NCI-H1694 treated with DMSO at 0.1 percent for 48 hours (cell line): ENCODE measurements at places on chromosomes 6 and 20.

DNA sequence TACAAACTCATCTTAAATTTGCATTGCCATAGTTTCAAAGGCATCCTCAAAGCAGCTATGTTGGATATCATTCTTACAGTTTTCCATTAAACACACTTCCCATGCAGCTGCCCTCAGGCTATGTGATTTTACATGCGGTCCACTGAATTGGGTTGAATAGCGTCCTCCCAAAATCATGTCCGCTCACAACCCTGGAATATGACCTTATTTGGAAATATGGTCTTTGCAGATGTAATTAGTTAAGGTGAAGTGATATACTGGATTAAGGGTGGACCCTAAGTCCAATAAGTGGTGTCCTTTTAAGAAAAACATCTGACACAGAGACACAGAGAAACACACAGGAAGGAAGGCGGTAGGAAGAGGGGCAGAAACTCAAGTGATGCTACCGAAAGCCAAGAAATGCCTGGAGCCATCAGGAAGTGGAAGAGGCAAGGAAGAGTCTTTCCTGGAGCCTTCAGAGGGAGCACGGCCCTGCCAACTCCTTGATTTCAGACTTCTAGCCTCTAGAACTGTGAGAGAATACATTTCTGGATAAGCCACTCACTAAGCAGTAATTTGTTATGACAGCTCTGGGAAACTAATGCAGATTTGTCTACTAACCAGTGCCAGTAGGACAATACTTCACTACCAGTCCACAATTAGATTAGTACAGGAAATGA is 42.7 kb upstream of the NHSL1 start:
- no peak for DNase-seq

DNA sequence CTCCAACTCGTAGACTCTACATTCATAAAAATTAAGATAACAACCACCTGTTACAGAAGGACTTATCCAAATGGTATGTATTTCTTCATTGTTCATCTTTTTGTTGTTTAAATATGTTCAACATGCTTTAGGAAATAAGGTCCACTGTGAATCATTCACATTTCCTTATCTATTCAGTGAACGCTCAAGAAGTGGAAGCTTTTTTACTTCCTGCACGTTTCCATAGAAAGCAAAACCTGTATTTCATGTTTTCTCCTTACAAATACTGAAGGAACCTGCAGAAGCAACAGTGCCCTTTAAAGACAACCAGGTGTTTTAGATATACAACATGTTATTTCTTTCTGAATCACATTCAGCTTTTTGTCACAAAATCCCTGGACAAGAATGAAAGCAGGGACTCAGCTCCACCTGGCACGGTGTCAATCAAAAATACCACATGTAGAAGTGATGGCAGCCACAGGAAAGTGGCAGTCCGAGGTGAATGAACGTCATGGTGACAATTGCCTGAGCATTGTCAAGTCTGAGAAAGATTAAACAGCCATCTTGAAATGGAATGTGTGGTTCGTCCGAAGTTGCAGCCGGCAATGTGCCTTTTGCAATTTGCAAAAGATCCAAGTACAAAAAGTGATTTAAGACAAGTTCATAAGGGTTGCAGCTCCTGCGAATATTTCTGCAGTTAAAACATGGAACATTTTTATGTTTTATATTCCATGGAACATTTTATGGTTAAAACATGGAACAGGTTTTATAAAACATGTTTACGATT is 66.7 kb upstream of the RIPOR2 start:
- no peak for DNase-seq

- no peak for DNase-seq
Observed at GRCh38 chr6:14789996-14790395, 455.9 kb upstream of the JARID2 start.

DNA sequence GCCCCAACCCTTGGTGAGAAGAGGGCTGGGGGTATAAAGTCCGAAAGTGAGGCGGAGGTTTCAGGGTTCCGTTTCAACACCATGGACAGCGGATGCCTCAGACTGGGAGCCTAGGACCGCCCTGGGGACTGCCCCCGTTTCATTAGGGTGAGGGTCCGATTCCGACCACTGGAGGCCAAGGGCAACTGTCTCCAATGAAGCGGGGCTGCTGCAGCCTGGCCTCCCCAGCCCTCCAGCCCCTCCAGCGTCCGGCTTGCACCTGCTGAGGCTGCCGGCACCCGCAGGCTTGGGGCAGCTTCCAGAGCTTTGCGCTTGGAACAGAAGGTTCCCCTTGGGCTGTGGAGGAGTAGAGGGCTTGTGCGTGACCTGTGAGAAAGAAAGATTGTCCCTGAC is 39.9 kb downstream of the YTHDF1 start:
- DNase-seq: no peak

- no peak for DNase-seq
Observed at GRCh38 chr6:43378631-43379030, 9.2 kb upstream of the ZNF318 start.

DNA sequence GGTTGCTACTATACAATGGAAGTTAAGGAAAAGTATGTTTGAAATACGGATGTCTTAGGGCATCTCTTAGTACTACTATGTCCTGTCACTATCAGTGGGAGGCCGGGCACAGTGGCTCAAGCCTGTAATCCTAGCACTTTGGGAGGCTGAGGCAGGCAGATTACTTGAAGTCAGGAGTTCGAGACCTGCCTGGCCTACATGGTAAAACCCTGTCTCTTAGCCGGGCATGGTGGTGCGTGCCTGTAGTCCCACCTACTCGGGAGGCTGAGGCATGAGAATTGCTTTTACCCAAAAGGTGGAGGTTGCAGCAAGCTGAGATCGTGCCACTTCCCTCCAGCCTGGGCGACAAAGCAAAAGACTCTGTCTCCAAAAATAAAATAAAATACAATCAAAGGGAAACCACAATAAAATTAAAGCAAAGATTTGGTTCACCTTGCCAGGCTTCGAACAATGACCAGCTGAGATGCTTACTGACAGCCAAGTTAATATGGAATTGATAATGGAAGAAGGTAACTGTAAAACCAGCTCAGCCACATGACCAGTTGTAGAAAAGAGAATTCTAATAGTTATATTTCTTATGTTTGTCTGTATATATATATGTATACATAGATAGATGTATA is 6.5 kb downstream of the CD24 start:
- DNase-seq: no peak

DNA sequence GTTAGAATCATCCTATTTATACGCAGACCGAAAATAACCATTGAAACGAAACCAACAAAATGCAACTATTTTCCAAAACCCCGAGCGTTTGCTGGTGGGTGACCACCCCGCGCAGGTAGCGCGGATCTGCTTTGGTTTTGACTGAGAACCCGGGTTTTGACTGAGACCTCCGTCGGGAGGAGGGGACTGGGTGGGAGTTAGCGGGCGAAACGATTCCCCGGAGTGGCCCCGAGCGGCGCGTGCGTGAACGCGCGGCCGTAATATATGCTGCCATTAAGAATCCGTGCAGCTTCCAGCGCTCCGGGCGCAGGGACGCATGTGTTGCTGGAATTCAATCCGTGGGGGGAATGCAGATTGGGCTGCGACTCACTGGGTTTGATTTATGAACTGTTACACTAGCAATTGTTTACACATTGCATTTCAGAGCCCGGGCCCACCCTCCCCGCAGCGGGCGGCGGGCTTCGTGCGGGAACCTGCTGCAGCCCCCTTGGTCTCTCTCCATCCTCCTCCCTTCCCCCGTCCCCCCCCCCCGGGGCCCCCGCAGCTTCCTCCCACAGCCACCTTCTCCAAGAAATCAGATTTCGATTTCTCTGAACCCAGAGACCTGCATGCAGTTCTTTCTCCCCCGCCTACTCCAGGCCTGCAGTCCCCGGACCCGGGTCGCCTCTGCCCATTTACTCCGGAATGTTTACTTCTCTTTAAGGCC is 9.9 kb downstream of the NRN1 start:
- no peak for DNase-seq

DNA sequence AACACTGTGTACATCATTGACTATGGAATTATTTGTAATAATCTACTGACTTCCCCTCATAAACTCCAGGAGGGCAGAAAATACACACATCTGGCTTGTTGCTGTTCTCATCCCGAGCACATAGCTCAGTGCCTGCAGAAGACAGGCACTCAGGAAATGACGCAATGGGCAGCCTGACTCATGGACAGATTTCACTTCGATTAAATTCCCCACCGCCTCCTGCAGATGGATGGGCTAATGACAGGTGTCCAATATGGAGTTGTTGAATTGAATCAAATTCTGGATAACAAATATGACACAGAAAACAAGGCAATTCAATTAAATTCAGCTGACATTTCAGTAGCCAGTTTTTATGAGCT is 9.1 kb downstream of the ANKRD60 start:
- DNase-seq: no peak

GRCh38 chr20:52076164-52076563 is 115.4 kb downstream of the ZFP64 start:
- DNase-seq: peak; percentile 1

GRCh38 chr6:123967905-123968304 is 164.2 kb downstream of the NKAIN2 start:
- no peak for DNase-seq

- no peak for DNase-seq
Observed at GRCh38 chr20:62732842-62733525, 24.3 kb downstream of the NTSR1 start.

- peak; percentile 34 for DNase-seq
Observed at GRCh38 chr6:128525406-128525805, 5.0 kb upstream of the PTPRK start.

GRCh38 chr20:56628873-56629463 is at the start of gene TFAP2C:
TFAP2C (plus strand) TSS chr20:56629306; CDS start chr20:56629545, 239 bp downstream.
- no peak for DNase-seq

GRCh38 chr6:36094753-36095496 is 35.4 kb upstream of the MAPK13 start:
- peak; percentile 59 for DNase-seq

GRCh38 chr20:15440049-15440820 is 1102.8 kb upstream of the FLRT3 start:
- DNase-seq: no peak

DNA sequence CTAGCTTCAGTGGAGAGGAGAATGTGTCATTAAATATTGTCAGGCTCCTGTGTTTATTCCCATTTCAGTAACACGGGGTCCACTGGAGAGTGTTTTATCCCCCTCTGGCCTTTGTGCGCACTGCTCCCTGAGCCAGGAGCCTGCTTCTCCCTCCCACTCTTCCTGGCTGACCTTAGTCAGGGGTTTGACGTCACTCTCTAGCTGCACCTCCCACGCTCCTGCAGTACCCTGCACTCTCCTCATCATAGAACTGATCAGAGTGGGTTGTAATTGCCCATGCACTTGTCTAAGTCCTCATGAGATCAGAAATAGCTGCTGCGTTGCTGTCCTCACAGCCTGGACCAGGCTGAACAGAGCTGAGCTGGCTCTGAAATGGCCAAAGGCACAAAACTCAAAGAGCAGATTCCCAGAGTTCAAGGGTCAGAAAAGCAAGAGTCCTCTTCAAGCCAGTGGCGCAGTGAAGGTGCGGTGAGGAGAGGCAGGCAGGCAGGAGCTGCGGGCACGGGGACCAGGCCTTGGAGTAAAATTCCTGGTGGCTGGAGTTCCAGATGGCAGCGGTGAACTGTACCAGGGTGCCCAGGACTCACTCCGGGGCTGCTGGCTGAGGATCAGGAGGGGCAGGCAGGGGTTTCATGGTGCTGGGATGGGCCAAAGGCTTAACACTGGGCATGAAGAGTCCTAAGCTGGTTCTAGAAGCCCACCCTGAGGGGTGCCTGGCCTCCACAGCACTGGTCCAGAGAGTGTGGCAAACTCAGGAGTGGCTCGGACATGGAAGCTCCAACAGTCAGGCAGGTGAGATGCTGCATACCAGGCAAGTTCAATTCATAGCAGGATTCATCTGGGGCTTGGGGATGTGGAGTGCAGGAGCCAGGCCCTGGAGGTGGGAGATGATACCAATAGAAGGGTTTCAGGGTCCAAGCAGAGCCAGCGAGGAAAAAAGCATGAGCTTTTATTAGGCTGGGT is 170.9 kb downstream of the SCP2D1 start:
- no peak for DNase-seq

GRCh38 chr6:144066741-144067484 is 28.5 kb downstream of the SF3B5 start:
- no peak for DNase-seq

- DNase-seq: no peak
Observed at GRCh38 chr6:32692019-32692418, 25.6 kb upstream of the HLA-DQB1 start.

- no peak for DNase-seq
Observed at GRCh38 chr6:18078866-18079265, 43.6 kb downstream of the NHLRC1 start.

DNA sequence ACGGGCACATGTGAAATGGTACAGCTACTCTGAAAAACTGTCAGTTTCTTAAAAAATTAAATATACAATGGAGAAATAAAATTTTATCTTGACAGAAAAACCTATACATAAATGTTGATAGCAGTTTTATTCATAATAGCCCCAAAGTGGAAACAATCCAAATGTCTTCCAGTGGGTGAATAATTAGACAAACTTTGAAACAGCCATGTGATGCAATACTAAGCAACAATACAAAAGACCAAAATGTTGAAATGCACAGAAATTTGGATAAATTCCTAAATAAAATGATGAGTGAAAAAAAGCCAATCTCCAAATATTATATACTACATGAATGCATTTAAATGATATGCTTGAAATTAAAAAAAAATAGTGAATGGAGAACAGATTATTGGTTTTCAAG is 523.1 kb downstream of the HTR1B start:
- no peak for DNase-seq

DNA sequence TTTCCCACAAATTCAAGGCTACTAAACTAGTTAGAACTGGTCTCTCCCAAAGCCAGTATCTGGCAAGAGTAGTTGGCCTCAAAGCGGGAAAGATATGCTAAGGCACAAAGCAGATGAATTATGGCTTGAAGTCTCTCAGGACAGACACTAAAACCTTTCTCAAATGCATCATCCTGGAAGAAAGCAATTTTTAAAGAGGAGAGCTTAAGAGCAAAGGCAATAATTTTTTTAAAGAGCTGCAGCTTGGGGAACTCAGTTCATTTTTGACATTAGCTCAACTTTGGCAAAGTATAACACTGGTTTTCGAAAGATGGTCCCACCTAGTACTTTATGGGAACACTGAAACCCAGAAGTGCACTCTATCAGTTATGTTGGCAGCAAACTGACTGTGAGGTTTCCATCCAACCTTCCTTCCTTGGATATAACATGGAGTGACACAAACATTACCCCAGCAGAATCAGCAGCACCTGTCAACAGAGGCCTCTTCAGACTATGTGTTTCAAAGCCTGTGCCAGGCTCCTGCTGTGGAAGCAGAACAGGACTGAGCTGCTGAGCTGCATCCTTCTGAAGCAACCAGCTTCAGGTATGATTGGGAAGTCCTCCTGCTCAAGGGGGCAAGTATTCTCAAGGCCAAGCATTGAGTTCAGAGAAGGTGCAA is 852.3 kb upstream of the HS3ST5 start:
- DNase-seq: no peak
